ENCODE measurements at places on chromosomes 2 and 18.

GRCh38 chr18:36627637-36628036, 201.2 kb downstream of the TPGS2 start:
- DNase-seq: no peak

DNA sequence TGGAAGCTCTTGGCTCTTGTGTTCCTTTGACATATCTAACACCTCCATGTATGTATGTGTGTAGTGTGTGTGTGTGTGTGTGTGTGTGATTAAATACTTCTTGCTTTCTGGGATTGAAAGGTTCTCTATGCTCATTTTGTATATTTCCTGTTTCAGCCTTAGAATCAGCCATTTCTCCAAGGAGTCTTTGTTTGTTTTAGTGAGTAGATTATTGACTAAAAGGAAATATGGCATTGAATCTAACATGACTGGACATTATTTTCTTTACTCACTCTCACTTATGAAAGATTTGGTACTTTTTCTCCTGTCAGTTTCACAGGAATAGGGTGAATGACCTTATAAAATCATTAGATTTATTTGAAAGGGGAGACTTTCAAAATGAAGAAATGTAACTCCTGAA, 413.8 kb upstream of the SLC14A2 start:
- no peak for DNase-seq

DNA sequence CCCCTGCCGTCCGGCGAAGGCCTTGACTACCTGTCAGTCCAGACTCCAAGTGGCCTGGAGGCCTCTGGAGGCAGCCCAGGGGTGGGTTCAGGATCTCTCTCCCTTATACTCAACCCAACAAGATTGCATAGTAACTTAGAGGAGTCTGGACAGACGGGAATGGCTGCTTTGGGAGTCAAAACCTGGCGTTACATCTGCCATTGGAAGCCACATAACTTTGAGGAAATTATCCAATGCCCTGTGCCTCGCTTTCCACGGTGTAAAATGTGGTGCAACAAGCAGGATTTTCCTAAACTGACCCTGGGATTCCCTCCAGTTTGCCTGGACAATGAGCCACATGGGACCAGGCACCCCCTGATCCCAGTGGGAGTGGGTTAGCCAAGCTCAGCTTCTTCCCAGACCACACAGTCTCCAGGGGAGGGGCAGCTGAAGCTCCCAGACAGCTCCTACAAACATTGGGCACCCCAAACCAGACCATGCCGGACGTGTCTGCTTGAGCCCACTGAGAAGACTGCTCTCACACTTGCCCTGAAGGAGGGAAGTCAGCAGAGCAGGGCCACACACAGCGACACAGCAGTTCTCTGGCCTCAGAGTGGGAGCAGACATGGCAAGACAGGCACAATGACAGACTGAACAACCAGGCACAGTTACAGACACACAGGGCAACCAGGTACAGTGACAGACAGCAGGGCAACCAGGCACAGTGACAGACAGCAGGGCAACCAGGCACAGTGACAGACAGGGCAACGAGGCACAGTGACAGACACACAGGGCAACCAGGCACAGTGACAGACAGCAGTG, 65.6 kb upstream of the RAB6C start:
- no peak for DNase-seq

- no peak for DNase-seq
These were observed 3.3 kb upstream of the PER2 start for GRCh38 chr2:238291550-238292281.

- DNase-seq: no peak
These were observed 58.1 kb downstream of the SPOPL start for GRCh38 chr2:138559641-138560040.

- peak; percentile 94 for DNase-seq
These were observed 4.0 kb downstream of the WDR54 start for GRCh38 chr2:74425523-74425922.

DNA sequence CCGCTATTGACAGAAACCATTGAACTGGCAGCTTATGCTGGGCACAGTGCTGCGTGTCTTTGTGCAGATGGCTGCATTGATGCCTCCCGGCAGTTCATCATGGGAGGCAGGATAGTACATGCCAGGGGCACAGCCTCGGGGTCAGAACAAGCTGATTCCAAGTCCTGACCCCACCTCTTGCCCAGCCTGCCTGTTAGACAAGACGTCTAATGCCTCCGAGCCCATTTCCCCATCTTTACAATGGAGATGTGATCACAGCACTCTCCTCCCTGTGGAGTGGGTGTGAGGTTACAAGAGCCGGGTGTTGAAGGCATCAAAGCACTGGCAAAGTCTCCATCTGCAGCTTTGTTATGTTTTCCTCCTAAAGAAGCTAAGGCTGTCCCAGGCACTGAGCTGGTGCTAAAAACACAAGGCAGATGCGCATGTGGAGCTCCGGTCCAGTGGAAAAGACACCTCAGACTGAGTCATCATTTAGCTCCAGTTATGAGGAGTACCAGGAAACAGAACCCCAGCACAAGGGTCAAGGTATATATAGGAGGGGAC, 125.7 kb upstream of the EPAS1 start:
- DNase-seq: peak; percentile 72

DNA sequence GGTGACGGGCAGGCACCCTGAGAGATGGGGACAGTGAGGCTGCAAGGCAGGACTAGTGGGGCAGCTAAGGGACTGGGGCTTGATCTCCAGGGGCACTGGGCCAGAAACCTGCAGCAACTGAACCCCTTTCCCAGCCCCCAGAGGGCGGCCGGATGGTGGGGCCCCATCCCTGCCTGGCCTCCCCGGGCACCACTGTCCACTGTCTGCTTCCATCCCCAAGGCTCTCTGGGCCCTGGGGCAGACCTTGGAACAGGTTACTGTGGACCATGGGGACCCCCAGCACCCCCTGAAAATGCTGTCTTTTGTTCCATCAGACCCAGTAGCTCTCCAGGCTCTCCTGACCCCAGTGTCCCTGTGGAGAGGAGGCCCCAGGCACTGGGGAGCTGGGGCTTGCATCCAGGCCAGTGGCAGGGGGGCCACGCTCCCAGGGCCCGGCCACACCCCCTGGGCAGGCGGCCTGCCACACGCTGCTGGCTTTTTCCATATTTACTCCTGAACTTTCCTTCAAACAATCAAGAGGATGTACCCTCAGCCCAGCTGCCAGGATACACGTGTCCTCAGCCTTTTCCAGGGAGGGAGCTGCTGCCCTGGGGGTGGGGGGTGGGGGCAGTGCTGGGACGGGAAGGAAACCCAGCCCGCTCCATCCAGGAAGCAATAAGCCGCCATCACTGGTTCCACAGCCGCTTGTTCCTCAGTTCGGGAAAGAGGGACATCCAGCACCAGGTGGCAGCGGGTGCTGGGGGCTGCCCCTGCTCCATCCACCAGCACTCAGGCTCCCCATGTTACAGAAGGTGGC, 102.3 kb upstream of the ODC1 start:
- DNase-seq: no peak

GRCh38 chr2:103739186-103739585, 977.4 kb downstream of the TMEM182 start:
- no peak for DNase-seq

- no peak for DNase-seq
These were observed 8.0 kb downstream of the POMC start for GRCh38 chr2:25160376-25160775.

DNA sequence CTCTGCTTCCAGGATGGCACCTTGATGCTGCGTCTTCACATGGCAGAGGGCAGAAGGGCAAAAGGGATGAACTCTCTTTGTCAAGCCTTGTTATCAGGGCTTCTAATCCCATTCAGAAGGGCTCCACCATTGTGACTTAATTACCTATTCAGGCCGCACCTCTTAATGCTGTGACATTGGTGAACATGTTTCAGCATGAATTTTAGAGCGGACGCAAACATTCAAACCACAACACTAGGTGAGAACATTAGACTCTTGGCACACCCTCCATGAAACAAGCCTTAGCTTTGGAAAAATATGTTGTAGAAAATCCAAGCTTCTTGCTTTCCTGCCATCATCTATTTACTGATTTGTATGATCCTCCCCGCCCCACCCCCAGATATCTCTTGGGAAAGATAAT, 17.9 kb downstream of the DAW1 start:
- peak; percentile 25 for DNase-seq

DNA sequence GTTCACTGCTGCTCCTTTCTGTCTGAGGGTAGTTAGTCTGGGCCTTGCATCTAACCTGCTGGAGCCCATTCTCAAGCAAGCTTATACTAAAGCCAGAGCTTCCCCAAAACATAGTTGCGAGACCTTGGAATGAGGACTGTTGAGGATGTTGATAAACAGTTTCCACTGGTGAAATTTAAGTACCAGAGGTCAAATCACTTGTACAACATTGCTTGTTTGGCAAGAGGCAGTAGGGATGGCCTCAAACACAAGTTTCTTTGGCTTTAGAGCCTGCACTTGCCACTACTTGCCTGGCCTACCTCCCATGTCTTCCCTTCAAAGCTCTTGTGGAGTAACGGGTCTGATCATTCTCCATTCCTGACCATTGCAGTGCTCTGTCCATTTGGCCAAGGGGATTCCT, 262.7 kb downstream of the FHOD3 start:
- no peak for DNase-seq

- DNase-seq: no peak
These were observed 132.1 kb downstream of the LRP2 start for GRCh38 chr2:169230204-169230603.

DNA sequence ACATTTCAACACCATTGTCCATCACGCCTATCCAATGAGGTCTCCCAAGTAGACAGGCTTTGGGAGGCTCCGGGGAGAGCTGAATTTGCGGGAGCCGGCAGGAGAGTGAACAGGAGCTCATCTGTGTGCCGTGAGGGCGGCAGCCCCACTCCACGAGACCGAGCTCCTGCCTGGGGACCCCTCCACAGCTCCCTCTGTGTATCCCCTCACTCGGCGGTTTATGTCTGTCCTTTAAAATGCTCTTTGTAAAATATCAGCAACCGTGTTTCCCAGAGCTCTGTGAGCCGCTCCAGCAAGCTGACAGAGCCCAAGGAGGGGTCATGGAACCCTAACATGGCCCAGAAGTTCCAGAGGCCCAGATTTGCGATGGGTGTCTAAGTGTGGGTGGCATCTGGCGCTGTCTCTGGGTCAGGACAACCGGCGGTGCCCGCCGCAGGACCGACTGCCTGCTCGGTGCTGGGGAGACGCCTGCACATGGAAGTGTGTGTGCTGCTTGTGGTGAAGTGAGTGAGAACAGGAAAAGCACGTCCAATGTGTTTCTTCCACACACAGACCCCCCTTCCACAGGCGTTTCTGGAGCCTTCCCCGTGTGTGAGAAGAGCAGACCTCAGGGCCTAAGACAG, 34.8 kb downstream of the SLC66A2 start:
- no peak for DNase-seq

DNA sequence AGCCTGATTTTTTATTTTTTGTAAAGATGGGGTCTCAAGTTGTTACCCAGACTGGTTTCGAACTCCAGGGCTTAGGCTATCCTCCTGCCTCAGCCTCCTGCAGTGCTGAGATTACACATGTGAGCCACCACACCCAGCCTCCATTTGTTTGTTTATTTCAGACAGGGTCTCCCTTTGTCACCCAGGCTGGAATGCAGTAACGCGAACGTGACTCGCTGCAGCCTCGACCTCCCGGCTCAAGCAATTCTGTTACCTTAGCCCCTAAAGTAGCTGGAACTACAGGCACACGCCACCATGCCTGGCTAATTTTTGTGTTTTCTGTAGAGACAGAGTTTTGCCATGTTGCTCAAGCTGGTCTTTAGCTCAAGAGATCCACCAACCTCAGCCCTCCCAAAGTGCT, 27.2 kb downstream of the UBXN4 start:
- DNase-seq: no peak

DNA sequence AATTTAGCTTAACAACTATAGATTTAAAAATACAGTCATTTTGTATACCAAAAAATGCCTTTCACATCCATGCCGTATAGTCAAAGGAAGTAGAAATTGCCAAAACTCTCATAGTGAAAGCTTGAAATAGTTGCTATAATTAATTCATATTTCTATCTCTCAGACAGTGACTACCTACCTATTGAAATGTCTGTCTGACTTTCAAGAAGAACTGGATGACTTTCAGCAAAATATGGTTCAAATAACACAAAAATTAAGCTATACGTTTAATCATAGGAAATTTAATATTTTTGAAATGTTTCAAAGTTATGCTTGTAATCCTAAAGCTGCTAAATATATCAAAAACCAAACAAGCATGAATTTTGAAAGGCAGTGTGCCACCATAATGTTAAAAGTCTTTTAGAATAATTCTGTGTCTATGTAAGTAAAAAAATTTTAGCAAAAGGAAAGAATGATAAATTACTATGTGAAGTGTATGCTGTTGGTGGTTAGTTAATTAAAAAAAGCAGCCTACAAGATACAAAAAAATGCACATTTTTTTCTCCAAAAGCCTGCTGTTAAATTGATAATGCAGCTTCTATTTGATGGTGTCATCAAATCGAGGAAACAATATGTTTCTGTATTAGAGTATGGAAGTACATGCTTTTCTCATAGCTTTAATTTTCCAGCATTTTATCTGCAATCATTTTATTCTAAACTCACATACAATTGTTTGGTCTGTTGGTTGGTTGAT, 57.7 kb upstream of the ST6GAL2 start:
- no peak for DNase-seq

GRCh38 chr2:10668402-10669012, 21.3 kb downstream of the NOL10 start:
- DNase-seq: peak; percentile 26

- DNase-seq: no peak
These were observed 143.5 kb downstream of the B3GNT2 start for GRCh38 chr2:62339413-62339812.

GRCh38 chr2:79876430-79876829, 363.6 kb downstream of the CTNNA2 start:
- DNase-seq: peak; percentile 8

DNA sequence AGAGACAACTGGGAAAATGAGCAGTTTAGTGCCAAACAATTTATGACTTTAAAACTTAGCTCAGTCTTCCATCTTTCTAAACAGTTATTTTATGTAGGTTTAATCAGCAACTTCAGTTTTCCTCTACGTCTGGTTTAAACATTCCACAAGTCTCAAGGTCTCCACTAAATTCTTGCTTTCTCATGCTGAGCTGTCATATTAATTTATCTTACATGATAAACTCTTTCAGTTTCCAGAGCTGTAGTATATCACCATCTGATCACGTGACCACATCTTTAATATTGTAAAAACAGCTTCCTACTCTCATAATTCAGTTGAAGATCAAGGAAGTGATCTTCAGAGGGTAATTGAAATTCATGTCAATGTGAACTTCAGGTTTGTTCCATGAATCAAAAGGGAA, 158.6 kb downstream of the ZNF804A start:
- no peak for DNase-seq

DNA sequence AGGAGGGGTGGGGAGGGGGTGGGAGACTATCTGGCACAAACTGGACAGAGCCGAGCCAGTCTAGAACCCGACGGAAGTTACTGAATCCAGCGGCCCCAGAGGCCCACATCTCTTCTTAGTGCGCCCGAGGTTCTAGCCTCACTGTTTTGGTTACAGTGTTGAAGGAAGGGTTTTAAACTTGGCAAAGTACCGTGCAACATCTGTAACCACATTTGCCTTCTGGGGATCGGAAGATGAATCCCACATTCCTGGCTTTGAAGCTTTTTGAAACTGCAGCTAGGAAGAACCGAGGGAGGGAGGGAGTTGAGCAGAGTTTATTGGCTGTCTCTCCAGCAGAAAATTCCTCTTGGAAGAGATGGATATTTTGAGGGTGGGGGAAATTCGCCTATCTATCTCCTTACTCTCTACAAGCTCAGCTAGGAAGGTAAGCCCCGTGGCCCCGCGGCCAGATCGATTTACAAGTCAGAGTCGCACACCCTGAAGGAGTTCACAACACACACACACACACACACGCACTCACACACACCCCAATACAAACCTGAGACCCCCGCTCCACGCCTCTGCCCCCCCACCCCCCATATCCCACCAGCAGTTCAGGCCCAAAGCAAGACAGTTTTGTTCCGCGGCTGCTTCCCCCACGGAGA, 1.0 kb downstream of the ACVR1 start:
- DNase-seq: peak; percentile 57
